ENCODE measurements at places on chromosomes 11 and 22.

GRCh38 chr11:5967708-5968107, 586 bp downstream of the OR56A5 start:
- no peak for DNase-seq

- peak; percentile 80 for DNase-seq
These were observed 14.9 kb upstream of the TSKU start for GRCh38 chr11:76768088-76768908.

DNA sequence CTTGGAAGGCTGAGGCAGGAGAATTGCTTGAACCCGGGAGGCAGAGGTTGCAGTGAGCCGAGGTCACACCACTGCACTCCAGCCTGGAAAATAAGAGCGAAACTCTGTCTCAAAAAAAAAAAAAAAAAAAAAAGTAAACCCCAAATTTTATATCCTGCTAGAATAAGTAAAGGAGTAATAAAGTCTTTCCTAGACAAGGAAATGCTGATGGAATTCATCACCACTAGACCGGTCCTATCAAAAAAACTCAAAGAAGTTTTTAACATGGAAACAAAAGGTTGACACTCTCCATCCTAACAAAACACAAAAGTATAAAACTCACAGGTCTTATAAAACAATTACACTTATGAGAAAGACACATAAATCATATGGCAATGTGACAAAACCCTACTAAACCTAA, 213.9 kb downstream of the SBF2 start:
- DNase-seq = no peak

- no peak for DNase-seq
These were observed 55.1 kb downstream of the CEP164 start for GRCh38 chr11:117382746-117383145.

DNA sequence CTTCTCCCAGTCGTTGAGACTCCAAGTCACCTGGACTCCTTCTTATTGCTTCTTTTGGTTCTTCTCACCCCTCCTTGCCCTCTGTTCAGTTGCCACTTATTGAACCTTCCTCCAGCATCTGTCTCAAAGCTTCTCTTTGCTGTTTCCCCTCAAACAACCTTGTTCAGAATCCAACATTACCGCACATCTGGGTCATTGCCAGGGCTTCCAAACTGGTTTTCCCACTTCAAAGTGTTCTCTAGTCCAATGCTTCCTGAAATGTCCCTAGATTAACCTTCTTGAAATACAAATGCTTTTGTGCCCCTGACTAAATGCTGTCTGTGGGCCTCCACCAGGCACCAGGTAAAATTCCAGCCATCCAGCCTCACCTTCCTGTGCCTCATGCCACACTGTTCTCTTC, 100.8 kb upstream of the TTC12 start:
- DNase-seq = no peak

DNA sequence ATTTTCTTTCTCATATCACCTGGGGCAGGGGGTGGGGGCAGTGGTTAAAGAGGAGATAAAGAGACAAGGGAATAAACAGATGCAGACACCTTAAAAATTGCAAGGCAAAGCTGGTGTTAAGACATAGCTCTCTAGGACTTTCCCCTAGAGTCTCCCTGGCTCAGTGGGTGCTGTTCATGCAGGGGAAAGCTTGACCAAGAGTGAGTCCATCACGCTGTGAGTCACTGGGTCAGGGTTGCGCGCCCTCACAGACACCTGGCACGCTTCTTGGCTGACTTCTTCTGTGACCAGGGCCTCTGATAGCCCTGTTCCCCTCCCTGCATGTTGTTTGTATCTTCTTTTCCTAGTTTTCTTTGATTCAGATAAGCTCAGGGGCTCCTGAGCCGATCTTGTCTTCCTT, 31.9 kb downstream of the COMMD9 start:
- no peak for DNase-seq

DNA sequence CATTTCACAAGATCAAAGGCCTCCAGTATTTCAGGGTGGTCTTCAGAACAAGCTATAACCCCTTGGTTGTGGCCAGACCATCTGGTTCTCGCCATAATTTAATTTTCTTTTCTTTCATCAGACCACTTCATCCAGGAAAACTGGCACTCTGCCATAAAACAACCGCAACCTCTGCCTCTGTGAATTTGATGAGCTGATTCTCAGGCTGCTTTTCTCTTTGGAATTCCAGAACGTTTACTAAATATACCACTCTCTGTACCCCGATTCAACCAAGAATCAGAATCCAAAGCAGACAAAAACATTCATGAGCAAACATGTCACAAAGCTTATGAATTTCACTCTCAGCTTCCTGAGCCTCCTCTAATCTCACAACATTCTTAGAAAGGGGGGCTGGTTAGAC, 331.8 kb upstream of the SYN3 start:
- DNase-seq = no peak

GRCh38 chr11:132658696-132659095, 873.6 kb downstream of the OPCML start:
- DNase-seq = no peak

DNA sequence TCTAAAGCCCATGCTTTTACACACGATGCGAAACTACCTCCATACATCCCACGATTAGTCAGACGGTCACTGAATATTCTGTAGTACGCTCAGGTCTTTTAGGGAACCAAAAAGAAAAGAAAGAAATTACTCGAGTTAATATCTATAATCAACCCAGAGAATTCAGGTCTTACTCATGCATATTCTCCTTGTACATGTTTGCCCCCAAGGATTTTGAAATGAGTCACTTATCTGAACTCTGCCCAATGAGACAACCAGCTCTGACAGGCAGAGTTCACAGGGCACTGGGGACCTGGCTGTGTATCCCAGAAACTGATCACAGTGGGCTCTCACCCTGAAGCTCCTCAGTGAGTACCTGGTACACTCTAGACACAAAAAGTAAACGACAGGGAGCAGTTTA, 29.2 kb downstream of the RASSF10 start:
- DNase-seq = no peak

DNA sequence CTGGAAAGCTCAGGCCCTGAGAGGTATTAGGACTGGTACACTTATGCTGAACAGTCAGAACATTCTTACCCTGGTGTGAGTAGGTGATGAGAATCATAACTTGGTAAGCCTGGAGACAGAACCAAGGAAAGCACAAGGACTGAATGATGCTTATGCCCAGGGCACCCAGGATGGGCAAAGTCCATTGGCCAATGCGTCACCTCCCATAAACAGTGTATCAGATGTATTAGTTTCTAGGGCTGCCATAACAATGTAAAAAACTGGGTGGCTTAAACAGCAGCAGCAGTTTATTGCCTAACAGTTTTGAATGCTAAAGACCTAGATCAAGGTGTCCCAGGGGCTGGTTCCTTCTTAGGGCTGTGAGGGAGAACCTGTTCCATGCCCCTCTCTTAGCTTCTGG, 107.0 kb downstream of the FAR1 start:
- DNase-seq = no peak

GRCh38 chr11:12281571-12282478, 95.5 kb upstream of the PARVA start:
- DNase-seq = peak; percentile 86

- no peak for DNase-seq
These were observed 93.6 kb downstream of the FEZ1 start for GRCh38 chr11:125402435-125402834.

GRCh38 chr11:19191530-19192169, 10.1 kb downstream of the CSRP3 start:
- DNase-seq = peak; percentile 48

- DNase-seq = no peak
These were observed 57.2 kb upstream of the SHANK2 start for GRCh38 chr11:71309611-71310010.

DNA sequence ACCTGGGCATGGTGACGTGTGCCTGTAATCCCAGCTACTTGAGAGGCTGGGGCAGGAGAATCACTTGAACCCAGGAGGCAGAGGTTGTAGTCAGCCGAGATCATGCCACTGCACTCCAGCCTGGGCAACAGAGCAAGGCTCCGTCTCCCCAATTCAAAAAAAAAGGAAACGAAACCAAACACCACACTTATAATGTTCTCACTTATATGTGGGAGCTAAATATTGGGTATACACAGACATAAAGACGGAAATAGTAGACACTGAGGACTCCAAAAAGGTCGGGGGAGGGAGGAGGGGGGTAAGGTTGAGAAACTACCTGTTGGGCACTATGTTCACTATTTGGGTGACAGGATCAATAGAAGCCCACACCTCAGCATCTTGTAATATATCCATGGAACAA, 94.3 kb downstream of the GAB2 start:
- no peak for DNase-seq

DNA sequence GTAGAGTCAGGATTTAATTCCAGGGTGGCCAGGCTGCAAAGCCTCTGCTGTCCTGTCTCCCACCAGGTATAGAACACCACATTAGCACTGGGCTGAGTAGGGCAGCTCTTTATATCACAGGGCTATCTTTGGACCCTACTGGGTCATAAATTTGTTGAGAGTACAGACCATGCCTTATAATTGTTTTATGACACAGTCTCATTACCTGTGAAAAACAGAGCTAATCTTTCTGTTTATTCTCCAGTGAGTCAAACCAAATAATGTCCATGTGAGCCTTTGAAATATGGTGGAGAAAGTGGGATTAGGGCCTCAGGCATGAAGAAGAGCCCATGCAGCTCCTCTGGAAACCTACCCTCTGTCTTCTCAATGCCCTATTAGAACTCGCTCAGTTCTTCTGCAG, 49.6 kb upstream of the KIRREL3 start:
- DNase-seq = no peak

DNA sequence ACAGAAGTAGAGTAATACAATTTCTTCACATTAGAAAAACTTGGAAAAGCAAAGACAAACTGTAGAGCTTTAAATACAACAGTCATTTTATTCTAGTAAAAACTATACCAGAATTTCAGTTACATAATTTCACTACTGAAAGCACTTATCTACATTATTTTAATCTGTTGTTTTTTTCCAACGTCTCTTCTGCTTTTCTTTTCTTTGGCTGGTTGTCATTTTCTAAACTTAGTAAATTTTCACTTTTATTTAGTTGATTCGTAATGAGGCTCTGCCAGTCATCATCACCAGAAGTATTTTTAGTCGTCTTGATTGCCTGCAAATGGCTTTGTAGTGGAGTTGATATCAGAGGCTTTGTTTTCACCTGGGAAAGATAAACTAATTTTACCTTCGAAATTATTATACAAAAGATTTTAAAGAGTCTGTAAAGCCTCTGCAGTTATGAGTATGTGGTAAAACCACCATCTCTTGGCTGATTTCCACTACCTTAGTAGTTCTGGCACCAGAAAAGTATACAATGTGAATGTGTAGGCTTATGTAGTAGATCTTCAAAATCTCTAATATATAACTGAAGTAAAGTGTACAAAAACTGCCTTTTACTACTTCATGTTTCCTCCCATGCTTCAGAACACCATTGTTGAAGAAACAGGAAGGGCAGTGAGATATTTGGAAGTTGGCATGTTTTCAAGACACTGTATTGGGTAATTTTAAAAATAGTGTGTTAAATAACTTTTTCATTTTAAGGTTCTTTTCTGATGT, 19.2 kb downstream of the EIF3M start:
- no peak for DNase-seq

- no peak for DNase-seq
These were observed 51.5 kb upstream of the HORMAD2 start for GRCh38 chr22:30028731-30029130.

DNA sequence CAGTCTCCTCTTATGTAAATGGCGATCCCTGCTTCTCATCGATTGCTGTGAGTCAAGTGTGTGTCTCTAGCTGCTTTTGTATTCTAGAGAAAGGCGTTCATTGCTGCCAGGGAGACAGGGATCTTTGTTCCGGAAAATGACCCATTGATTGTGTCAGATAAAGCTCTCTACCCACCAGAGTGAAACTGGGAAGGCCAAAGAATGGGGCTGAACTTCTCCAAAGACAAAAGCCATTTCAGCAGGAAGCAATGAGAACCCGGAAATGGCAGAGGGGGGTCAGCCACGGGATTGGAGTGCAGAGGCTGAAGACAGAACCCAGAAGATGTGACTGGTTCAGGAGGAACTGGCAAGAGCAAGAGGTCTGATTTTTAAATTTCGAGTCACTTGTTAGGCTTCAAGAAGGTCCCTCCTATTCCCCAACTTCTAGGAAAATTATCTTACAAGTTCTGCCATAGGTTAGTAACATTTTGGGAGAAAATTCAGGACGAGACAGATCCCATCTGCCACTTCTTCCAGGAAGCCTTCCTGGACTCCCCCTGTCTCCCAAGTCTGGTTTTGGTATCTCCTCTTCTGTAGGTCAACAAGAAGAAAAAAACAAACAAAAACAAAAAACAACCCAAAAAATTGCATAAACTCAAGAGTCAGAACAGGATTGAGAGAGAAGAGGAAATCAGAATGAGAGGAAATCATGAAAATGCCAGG, 110.6 kb downstream of the NECTIN1 start:
- peak; percentile 58 for DNase-seq

DNA sequence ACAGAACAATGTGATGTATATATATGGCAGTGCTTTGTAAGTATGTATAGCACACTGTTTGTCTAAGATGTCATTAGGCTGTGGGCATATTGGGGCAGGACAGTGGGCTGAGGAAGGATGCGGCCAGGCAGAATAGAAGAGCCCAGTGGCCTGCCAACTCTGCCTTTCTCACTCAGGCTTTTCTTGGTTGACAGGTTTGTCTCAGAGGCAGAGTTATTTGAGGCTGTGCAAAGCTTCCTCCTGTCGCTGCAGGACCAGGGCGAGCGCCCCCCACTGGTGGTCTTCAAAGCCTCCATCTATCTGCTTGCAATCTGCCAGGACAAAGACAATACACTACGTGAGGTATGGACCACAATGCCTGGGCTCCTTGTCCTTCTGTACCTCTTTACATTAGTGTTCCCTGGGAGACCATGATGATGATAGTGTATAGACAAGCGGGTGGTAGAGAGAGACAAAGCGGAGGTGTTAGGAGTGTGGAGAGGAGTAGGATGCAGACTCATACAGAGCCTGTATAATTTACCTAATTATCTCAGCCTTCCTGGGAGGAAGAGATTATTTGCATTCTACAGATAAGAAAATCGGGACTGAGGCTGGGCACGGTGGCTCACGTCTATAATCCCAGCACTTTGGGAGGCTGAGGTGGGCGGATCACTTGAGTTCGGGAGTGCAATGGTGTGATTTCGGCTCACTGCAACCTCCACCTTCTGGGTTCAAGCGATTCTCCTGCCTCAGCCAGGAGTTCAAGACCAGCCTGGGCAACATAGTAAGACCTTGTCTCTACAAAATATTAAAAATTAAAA, 37.3 kb upstream of the CCDC134 start:
- DNase-seq = peak; percentile 38

Measured in left ventricle myocardium superior (tissue), 1 donor.